Type B pancreatic cell (in vitro differentiated cells): ENCODE measurements at places on chromosomes 16 and 17. TPM values are rescaled to one million over a fixed set of nuclear protein-coding genes. Genes with fewer than 3 reads are reported as not detected.
A peak's percentile ranks its signal among the peaks of the same experiment; 100 is the strongest.

The OTOA gene
- 0.17 TPM in 1 of 2 replicates, not detected in the other for total RNA-seq

The JPH3 gene
- total RNA-seq = 7.2 and 27.5 TPM in 2 replicates

The CD68 gene
- total RNA-seq = 5.0 and 5.8 TPM in 2 replicates

The CCDC144A gene
- total RNA-seq = 0.50 and 0.60 TPM in 2 replicates

The PLCG2 gene
- total RNA-seq = 12.4 and 31.1 TPM in 2 replicates

The TERB1 gene
- 0.41 TPM in 1 of 2 replicates, not detected in the other for total RNA-seq

DNA sequence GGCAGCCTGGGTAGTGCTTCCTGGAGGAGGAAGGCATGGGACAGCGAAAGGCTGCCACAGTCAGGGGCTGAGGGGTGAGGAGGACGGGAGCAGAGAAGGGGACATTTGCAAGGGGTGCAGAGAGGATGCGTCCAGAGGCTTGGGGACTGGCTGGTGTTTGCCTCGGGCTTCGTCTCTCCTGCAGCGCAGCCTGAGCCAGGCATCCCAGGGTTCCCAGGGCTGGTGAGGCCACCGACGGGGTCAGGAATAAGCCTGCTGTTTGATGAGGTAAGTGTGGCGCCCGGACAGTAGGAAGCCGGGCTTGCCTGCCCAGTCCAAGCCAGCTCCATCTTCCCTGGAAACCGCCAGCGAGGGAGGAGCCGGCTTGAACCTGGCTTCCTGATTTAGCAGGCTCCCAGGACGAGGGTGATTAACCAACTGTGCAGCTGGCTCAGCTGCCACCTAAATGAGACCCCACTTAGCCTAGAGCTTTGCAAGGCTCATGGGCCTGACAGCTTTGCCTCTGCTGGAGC lies 47.8 kb downstream of the PITPNM3 start:
- no peaks in the 10 kb centered on the region for H3K27me3 ChIP-seq
- DNase-seq = no peak
- H3K4me1 ChIP-seq = no peaks in the 10 kb centered on the region
- no peak overlapping the region for H3K27ac ChIP-seq

DNA sequence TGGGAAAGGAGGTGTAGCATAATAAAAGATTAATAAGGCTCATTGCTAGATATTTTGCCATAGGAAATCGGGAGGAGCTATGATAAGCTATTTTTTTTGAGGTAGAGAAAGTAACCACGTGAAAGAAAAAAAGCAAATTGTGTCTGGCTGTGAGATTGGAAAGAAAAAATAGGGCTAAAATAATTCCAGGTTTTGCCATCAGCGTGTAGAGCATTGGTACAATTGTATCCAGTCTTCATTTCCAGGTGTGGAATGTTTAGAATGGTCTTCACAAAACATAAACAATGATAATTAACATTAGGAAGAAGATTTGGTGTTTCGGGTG lies 1.1 kb downstream of the TANC2 start:
- no peaks in the 10 kb centered on the region for H3K36me3 ChIP-seq
- H3K27ac ChIP-seq = peak overlapping the region; percentile 39
- peak overlapping the region; percentile 92 for H3K4me3 ChIP-seq
- H3K4me1 ChIP-seq = peaks cover 17% of the 10 kb centered on the region
- DNase-seq = no peak

DNA sequence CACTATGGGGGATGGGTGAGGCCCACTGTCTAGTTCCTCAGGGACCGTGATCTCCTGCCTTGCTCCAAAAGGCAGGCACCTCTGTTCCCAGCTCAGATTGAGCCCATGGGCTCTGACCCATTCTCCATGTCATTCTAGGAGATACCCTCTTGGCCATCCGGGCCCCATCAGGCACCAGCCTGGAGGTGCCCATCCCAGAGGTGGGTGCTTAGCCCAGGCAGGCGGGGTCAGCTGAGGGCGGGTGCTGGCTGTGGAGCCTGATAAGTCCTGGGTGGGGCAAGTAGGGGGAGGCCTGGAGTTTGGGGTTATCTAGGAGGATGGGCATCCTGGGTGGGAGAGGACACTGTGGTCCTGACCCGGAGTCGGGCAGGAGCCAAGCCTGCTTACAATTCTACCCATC lies 2.3 kb downstream of the E2F4 start:
- H3K4me1 ChIP-seq = peaks cover 8% of the 10 kb centered on the region
- no peak overlapping the region for H3K27ac ChIP-seq
- H3K27me3 ChIP-seq = no peaks in the 10 kb centered on the region
- peak overlapping the region; percentile 91 for H3K4me3 ChIP-seq
- H3K36me3 ChIP-seq = peaks cover 6% of the 10 kb centered on the region
- DNase-seq = no peak

DNA sequence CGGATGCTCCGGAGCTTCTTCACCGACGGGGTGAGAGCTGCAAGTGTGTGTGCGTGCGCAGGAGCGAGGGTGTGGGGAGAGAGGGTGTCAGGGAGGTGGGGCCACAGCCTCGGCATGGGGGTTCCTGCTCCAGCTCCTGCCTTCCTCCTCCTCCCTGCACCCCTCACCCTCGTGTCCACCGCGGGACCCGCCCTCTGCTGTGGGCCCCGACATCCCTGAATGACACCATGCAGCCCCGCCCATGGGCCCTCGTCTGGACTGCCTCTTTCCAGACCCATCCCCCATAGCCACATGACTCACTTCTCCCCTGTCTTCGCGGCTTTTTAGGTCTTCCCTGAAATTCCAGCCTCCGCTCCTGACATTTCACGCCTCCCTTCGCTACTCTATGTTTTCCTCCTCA lies 41.6 kb downstream of the ARHGAP23 start:
- H3K4me1 ChIP-seq = peaks cover 4% of the 10 kb centered on the region
- H3K27ac ChIP-seq = no peak overlapping the region
- H3K4me3 ChIP-seq = peak overlapping the region; percentile 18
- peaks cover 22% of the 10 kb centered on the region for H3K36me3 ChIP-seq
- no peaks in the 10 kb centered on the region for H3K27me3 ChIP-seq

- H3K4me1 ChIP-seq = peaks cover 12% of the 10 kb centered on the region
- no peak for DNase-seq
- no peak overlapping the region for H3K4me3 ChIP-seq
- H3K27ac ChIP-seq = no peak overlapping the region
- H3K36me3 ChIP-seq = no peaks in the 10 kb centered on the region
These were observed 12.8 kb downstream of the RAB11FIP4 start for GRCh38 chr17:31404028-31404949.

- H3K36me3 ChIP-seq = peaks cover 5% of the 10 kb centered on the region
- H3K27me3 ChIP-seq = no peaks in the 10 kb centered on the region
- H3K4me3 ChIP-seq = no peak overlapping the region
- H3K27ac ChIP-seq = no peak overlapping the region
- DNase-seq = no peak
- no peaks in the 10 kb centered on the region for H3K4me1 ChIP-seq
These were observed 10.7 kb downstream of the ENGASE start for GRCh38 chr17:79085154-79085920.

DNA sequence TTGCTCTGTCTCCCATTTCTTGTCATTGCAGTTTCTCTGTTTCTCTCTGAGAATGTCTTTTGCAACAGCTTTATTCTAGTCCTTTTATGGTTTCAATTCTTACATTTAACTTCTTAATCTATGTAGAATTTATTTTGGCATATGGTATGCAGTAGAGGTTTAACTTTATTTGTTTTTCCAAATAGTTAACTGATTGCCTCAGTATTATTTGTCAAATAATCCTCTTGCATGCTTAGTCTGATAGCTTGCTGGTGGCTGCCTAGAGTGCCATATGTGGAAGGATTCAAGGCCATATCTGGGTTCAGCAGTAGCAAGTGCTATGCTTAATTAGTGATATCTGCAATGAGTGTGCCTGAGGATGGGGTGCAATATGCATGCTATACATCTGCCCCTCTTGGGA lies 6.9 kb downstream of the SNTB2 start:
- H3K4me3 ChIP-seq = no peak overlapping the region
- H3K27me3 ChIP-seq = no peaks in the 10 kb centered on the region
- H3K4me1 ChIP-seq = peaks cover 31% of the 10 kb centered on the region
- H3K36me3 ChIP-seq = peaks cover 9% of the 10 kb centered on the region

- DNase-seq = no peak
- H3K4me1 ChIP-seq = peaks cover 47% of the 10 kb centered on the region
- H3K4me3 ChIP-seq = peak overlapping the region; percentile 99
- H3K36me3 ChIP-seq = peaks cover 18% of the 10 kb centered on the region
- peak overlapping the region; percentile 91 for H3K27ac ChIP-seq
These were observed 1.8 kb downstream of the ALKBH5 start for GRCh38 chr17:18185391-18185790.

DNA sequence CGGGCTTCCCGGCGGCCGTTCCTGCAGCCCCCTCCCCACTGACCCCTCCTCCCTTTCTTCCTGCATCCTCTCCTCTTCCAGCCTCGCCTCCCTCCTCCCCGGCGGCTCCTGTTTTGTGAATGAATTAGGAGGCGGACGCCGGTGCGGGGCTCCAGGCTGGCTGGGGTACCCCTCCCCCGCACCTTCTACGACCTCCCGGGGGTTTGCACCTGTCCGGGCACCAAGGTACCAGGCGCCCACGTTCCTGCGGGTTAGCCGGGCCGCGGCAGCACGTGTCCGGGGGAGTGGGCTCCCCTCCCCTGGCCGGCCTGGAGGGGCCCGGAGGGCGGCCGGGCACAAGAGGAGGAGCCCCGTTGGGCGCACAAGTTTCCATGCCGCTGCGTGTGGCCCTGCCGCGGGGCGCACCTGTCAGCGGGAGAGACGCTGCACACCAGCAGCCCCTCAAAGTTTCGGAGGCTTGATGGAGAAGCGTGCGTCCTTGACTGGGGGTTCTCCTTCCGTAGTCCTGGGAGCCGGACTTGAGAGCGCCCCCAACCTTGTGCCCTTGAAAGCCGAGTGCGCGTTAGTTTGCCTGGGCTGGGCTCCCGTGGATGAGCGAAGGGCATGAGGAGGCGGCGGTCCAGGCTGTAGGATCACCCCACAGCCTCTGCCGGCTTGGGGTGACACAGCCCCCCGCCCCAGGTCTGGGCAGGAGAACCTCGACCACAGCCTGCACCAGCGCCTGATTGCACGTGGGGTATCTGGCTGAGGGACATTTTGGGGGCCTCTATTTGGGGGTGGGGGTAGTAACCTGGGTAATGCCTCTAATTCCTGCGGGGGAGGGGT lies 1.2 kb downstream of the HAS3 start:
- peaks cover 18% of the 10 kb centered on the region for H3K4me1 ChIP-seq
- peaks cover 4% of the 10 kb centered on the region for H3K36me3 ChIP-seq
- peaks cover 59% of the 10 kb centered on the region for H3K27me3 ChIP-seq
- peak overlapping the region; percentile 83 for H3K4me3 ChIP-seq

- peaks cover 10% of the 10 kb centered on the region for H3K36me3 ChIP-seq
- no peak overlapping the region for H3K27ac ChIP-seq
- H3K4me3 ChIP-seq = no peak overlapping the region
- no peak for DNase-seq
- no peaks in the 10 kb centered on the region for H3K27me3 ChIP-seq
These were observed 5.0 kb downstream of the ENGASE start for GRCh38 chr17:79079421-79080200.

GRCh38 chr16:15741207-15741871 lies 91.3 kb downstream of the NDE1 start:
- no peaks in the 10 kb centered on the region for H3K27me3 ChIP-seq
- H3K27ac ChIP-seq = no peak overlapping the region
- no peak for DNase-seq
- H3K4me3 ChIP-seq = no peak overlapping the region

- H3K27ac ChIP-seq = no peak overlapping the region
- H3K27me3 ChIP-seq = peaks cover 34% of the 10 kb centered on the region
- H3K4me1 ChIP-seq = peaks cover 30% of the 10 kb centered on the region
- DNase-seq = no peak
These were observed 7.8 kb upstream of the SSTR2 start for GRCh38 chr17:73156887-73157520.

GRCh38 chr17:44970136-44970741 lies 2.1 kb upstream of the C1QL1 start:
- H3K4me1 ChIP-seq = peaks cover 5% of the 10 kb centered on the region
- peaks cover 83% of the 10 kb centered on the region for H3K27me3 ChIP-seq
- no peak for DNase-seq
- H3K4me3 ChIP-seq = peak overlapping the region; percentile 88
- H3K36me3 ChIP-seq = no peaks in the 10 kb centered on the region
- no peak overlapping the region for H3K27ac ChIP-seq

GRCh38 chr17:49565948-49566491 lies 9.7 kb upstream of the NXPH3 start:
- peak overlapping the region; percentile 29 for H3K27ac ChIP-seq
- H3K27me3 ChIP-seq = peaks cover 46% of the 10 kb centered on the region
- H3K4me3 ChIP-seq = peak overlapping the region; percentile 39
- no peaks in the 10 kb centered on the region for H3K36me3 ChIP-seq
- peaks cover 8% of the 10 kb centered on the region for H3K4me1 ChIP-seq

DNA sequence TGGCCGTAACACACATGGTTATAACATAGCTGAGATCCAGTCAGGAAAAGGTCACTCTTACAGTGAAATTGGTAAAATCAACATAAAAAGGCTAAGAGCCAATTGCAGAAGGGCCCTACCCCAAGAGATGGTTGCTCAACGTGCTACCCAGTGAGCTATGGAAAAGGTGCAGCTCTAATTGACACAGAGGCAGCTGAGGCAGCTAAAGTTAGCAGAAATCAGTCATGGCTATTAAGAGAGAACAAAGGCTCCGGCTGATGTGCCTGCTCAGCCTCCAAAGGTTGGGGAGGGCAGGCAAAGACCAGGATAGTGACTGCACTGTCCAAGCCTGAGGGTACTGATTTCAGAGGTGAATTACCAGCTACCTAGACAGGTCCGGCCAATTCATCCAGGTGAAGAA lies 76.5 kb upstream of the ATP2A3 start:
- H3K4me1 ChIP-seq = no peaks in the 10 kb centered on the region
- no peaks in the 10 kb centered on the region for H3K27me3 ChIP-seq

DNA sequence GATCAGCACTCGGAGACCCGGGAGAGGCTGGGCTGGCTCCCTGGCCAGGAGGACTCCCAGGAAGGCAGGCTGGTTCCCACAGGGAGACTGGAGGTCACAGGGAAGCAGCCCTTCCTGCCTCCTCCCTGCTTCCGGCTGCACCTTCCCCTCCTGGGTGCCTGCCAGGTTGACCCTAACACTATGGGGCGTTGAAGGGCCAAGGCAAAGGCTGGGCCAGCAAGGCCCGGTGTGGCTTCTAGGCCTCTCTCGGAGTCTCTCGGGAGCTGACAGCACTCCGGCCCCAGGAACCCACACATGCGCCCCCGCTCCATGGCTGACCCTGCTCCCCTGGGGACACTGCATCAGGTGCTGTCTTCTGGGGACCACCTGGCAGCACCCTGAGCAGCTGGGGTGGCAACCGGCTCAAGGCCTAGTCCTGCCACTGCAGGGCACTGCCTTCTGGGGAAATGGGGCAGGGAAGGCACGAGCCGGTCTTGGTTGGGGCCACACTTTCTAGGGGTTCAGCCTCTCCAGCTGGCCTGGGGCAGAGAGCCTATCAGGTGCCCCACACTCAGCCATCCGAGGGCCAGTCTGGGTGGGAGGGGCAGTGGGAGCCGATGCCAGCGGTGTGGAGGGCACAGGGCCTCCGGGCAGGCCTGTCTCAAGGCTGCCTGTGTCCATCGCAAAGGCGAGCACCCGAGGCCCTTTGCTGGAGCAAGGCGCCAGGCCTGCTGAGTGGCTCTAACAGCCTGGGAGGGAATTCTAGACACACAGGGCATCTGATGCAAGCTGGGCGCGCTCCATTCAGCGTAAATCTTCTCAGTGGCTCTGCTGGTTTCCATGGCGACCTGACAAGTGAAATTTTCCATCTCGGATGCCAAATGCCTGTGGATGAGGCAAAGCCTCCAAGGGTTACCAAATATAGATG lies 5.6 kb upstream of the MTSS2 start:
- no peak for DNase-seq
- peaks cover 41% of the 10 kb centered on the region for H3K4me1 ChIP-seq
- no peak overlapping the region for H3K4me3 ChIP-seq
- no peaks in the 10 kb centered on the region for H3K27me3 ChIP-seq
- no peaks in the 10 kb centered on the region for H3K36me3 ChIP-seq

- peaks cover 17% of the 10 kb centered on the region for H3K4me1 ChIP-seq
- peak overlapping the region; percentile 36 for H3K27ac ChIP-seq
- H3K27me3 ChIP-seq = peaks cover 18% of the 10 kb centered on the region
- no peak for DNase-seq
- no peaks in the 10 kb centered on the region for H3K36me3 ChIP-seq
These were observed 511.1 kb downstream of the CDH13 start for GRCh38 chr16:83137894-83138293.
